Activated naive CD8-positive, alpha-beta T cell treated with anti-CD3 and anti-CD28 coated beads, Interleukin-2, amount 10 ng/mL, durations not matched to agents 7 days and 5 days (primary cell): ENCODE measurements at places on chromosomes 3 and 15. TPM values are rescaled to one million over a fixed set of nuclear protein-coding genes. Genes with fewer than 3 reads are reported as not detected.

GRCh38 chr3:116140100-116140689 lies 305.1 kb downstream of the LSAMP start:
- H3K36me3 ChIP-seq, result no peaks in the 10 kb centered on the region
- no peak for DNase-seq
- no peaks in the 10 kb centered on the region for H3K4me1 ChIP-seq
- H3K4me3 ChIP-seq, result no peak overlapping the region
- no peak overlapping the region for H3K27ac ChIP-seq
- no peaks in the 10 kb centered on the region for H3K27me3 ChIP-seq

TICRR gene
- 20.6 TPM for total RNA-seq

GRCh38 chr3:56799251-56799882 lies 2.4 kb downstream of the ARHGEF3 start:
- peaks cover 46% of the 10 kb centered on the region for H3K4me1 ChIP-seq
- peak overlapping the region; percentile 89 for H3K27ac ChIP-seq
- peaks cover 34% of the 10 kb centered on the region for H3K36me3 ChIP-seq

DNA sequence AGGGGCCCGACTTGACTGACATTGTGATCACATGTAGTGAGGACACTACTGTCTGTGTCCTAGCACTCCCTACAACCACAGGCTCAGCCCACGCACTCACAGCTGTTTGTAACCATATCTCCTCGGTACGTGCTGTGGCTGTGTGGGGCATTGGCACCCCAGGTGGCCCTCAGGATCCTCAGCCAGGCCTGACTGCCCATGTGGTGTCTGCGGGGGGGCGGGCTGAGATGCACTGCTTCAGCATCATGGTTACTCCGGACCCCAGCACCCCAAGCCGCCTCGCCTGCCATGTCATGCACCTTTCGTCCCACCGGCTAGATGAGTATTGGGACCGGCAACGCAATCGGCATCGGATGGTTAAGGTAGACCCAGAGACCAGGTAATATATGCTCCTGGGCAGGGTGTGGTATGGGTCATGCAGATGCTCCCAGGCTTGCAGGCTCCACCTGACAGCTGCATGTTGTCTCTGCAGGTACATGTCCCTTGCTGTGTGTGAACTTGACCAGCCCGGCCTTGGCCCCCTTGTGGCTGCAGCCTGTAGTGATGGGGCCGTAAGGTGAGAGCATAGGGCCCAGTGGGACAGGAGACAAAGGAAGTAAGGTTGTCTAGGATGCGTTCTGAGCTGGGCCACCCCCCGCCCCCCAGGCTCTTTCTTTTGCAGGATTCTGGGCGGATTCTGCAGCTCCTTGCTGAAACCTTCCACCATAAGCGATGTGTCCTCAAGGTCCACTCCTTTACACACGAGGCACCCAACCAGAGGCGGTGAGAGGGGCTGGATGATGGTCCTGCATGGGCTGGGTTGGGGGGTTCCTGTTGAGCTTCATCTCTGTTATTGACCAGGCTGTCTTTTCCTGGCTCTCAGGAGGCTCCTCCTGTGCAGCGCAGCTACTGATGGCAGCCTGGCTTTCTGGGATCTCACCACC lies 4.4 kb downstream of the DALRD3 start:
- peak; percentile 68 for DNase-seq
- H3K27me3 ChIP-seq, result no peaks in the 10 kb centered on the region
- peaks cover 5% of the 10 kb centered on the region for H3K36me3 ChIP-seq
- peaks cover 17% of the 10 kb centered on the region for H3K4me1 ChIP-seq

NDN gene
- total RNA-seq, result 3.0 TPM

DNA sequence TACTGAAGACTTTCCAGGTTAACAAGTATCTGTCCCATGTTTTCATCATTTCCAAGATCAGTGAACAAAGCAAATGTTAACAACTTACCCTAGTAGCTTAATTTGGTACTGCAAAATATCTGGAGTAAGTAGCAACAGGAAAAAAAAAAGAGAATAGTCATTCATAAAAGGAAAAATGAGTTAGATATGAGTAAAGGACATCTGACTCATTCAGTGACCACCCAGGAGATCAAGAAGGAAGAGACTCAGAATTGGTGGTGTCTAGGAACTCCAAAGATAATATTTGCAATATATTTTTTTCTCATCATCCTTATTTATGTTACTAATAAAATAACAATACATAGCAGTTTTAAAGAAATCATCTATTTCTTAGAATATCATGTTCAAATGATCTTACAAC lies 253.8 kb upstream of the COL8A1 start:
- no peak overlapping the region for H3K4me3 ChIP-seq
- no peaks in the 10 kb centered on the region for H3K4me1 ChIP-seq
- no peaks in the 10 kb centered on the region for H3K36me3 ChIP-seq

- H3K4me1 ChIP-seq, result no peaks in the 10 kb centered on the region
- H3K27ac ChIP-seq, result no peak overlapping the region
- DNase-seq, result no peak
- no peak overlapping the region for H3K4me3 ChIP-seq
Measured at GRCh38 chr3:129547241-129547640, 4.3 kb downstream of the H1-8 start.

CIDEC gene
- total RNA-seq, result not detected

GRCh38 chr3:120438665-120439370 lies 12.0 kb downstream of the FSTL1 start:
- H3K4me3 ChIP-seq, result no peak overlapping the region
- H3K27me3 ChIP-seq, result peaks cover 8% of the 10 kb centered on the region
- no peak for DNase-seq

DNA sequence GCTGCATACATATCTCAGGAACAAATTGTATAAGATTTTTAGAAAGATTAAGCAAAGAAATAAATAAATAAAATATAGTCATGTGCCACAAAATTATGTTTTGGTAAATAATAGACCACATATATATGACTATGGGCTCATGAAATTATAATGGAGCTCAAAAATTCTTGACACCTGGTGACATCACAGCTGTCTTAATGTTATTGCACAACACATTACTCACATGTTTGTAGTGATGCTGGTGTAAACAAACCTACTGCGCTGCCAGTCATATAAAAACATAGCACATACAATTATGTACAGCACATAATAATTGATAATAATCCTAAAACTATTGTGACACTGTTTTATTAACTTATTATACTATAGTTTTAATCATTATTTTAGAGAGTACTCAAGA lies 1159.1 kb downstream of the SI start:
- H3K27me3 ChIP-seq, result no peaks in the 10 kb centered on the region
- DNase-seq, result no peak
- H3K36me3 ChIP-seq, result no peaks in the 10 kb centered on the region

EXD1 gene
- not detected for total RNA-seq

USP3 gene
- 75.6 TPM for total RNA-seq

FNDC3B gene
- total RNA-seq, result 15.8 TPM

C3orf20 gene
- 0.25 TPM for total RNA-seq

PAQR5 gene
- total RNA-seq, result not detected

DNA sequence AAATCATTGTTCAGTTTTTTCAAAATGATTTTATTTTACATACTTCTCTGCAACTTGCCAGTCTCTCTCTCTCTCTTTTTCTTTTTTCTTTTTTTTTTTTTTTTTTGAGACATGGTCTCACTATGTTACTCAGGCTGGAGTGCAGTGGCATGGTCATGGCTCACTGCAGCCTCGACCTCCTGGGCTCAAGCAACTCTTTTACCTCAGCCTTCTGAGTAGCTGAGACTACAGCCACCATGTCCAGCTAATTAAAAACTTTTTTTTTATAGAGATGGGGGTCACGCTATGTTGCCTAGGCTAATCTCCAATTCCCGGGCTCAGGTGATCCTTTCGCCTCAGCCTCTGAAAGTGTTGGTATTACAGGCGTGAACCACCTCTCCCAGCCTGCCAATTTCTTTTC lies 12.1 kb upstream of the ARID3B start:
- no peaks in the 10 kb centered on the region for H3K36me3 ChIP-seq
- H3K27me3 ChIP-seq, result no peaks in the 10 kb centered on the region
- DNase-seq, result no peak
- H3K4me3 ChIP-seq, result no peak overlapping the region
- H3K27ac ChIP-seq, result no peak overlapping the region
- H3K4me1 ChIP-seq, result peaks cover 15% of the 10 kb centered on the region

GRCh38 chr15:60633426-60633968 lies 154.6 kb upstream of the ICE2 start:
- no peak overlapping the region for H3K4me3 ChIP-seq
- H3K4me1 ChIP-seq, result peaks cover 10% of the 10 kb centered on the region
- peaks cover 9% of the 10 kb centered on the region for H3K27me3 ChIP-seq
- no peak for DNase-seq

- H3K36me3 ChIP-seq, result peaks cover 2% of the 10 kb centered on the region
- no peak for DNase-seq
- H3K4me3 ChIP-seq, result peak overlapping the region; percentile 30
- H3K27me3 ChIP-seq, result no peaks in the 10 kb centered on the region
Measured at GRCh38 chr3:170044795-170045244, 7.0 kb downstream of the GPR160 start.

DNA sequence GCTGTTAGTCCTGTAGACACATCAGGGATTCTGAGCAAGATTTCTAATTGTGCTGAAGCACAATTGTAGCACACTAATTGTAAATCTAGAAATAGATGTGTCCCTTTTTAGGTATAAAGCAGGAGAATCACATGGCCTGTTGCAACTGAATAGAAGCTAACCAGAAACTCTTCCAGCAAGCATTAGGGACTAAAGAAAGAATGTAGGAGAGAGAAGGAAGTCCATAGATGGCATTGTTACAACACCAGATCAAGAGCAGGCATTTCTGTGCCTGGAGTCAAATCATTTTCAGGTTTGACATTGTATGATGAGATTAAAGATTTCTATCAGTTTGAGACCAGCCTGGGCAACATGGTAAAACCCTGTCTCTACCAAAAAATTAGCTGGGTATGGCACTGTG lies 27.4 kb downstream of the CALML4 start:
- no peak overlapping the region for H3K4me3 ChIP-seq
- H3K27ac ChIP-seq, result no peak overlapping the region
- H3K4me1 ChIP-seq, result peaks cover 2% of the 10 kb centered on the region
- H3K27me3 ChIP-seq, result no peaks in the 10 kb centered on the region
- DNase-seq, result no peak
- peaks cover 37% of the 10 kb centered on the region for H3K36me3 ChIP-seq

PDZRN3 gene
- not detected for total RNA-seq

- H3K4me3 ChIP-seq, result no peak overlapping the region
- no peak for DNase-seq
- H3K27ac ChIP-seq, result no peak overlapping the region
- no peaks in the 10 kb centered on the region for H3K36me3 ChIP-seq
Measured at GRCh38 chr15:91224755-91225380, 124.8 kb downstream of the SV2B start.

- peaks cover 28% of the 10 kb centered on the region for H3K27me3 ChIP-seq
- no peak overlapping the region for H3K4me3 ChIP-seq
- no peak for DNase-seq
Measured at GRCh38 chr3:46549989-46550388, 16.1 kb downstream of the LRRC2 start.

- no peak overlapping the region for H3K4me3 ChIP-seq
- H3K27me3 ChIP-seq, result no peaks in the 10 kb centered on the region
- DNase-seq, result no peak
- peaks cover 4% of the 10 kb centered on the region for H3K36me3 ChIP-seq
- no peak overlapping the region for H3K27ac ChIP-seq
- peaks cover 26% of the 10 kb centered on the region for H3K4me1 ChIP-seq
Measured at GRCh38 chr15:28981351-28981720, 95.6 kb downstream of the APBA2 start.

IQCF5 gene
- total RNA-seq, result not detected

DNA sequence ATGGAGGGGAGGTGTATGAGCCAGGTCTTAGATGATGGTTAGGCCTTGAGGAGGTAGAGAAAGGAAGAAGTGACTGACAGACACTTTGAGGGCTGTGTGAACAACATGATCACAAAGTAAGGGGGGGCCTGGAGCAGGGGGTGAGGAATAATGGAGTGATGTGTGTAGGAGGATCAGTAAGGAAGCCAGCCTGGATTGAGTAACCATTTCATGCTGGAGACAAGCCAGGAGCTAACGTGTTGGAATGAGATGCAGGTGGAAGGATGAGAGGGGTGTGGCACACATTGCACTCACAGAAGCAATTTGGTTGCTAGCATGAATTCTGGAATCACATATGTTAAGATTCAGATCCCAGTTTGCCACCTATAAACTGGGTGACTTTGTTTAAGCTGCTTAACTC lies 65.5 kb downstream of the BBX start:
- H3K27ac ChIP-seq, result no peak overlapping the region
- H3K27me3 ChIP-seq, result no peaks in the 10 kb centered on the region
- H3K36me3 ChIP-seq, result peaks cover 8% of the 10 kb centered on the region
- no peak for DNase-seq
- H3K4me1 ChIP-seq, result peaks cover 14% of the 10 kb centered on the region
- no peak overlapping the region for H3K4me3 ChIP-seq

- H3K27me3 ChIP-seq, result peaks cover 2% of the 10 kb centered on the region
- H3K36me3 ChIP-seq, result peaks cover 5% of the 10 kb centered on the region
- no peak for DNase-seq
- H3K27ac ChIP-seq, result no peak overlapping the region
- H3K4me1 ChIP-seq, result peaks cover 6% of the 10 kb centered on the region
- H3K4me3 ChIP-seq, result no peak overlapping the region
Measured at GRCh38 chr15:31280046-31280830, 46.4 kb upstream of the KLF13 start.

DNA sequence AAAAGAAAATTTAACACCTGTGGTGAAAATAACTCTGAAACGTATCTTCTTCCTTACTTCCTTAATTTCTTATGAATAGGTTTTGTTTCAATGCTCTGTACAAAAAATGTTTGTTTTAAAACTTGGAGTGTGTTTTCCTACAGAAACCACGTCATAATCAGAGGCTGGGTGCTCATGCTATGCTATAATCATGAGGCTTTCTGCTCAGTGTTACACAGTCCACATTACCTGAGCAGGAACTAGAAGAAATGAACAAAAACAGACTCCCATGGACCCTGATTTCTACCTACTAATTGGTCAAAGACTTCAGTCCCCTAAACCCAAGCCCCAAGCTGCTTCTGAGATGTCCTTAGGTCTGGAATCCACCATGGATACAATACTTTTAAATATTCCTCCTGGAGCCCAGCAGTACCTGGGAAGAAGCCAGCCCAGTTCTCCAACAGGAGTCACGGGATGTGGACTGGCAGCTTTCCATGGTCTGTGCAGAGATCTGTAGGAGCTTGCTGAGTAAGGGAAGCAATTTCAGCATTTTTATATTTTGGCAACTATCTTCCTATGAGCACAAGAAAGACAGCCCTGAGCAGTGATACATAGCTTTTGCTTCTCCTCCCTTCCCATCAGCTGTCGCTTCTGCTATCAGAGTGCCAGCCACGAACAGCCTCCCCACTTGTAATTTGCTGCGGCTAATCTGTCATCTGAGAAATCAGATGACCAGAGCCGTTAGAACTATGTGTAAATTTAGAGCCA lies 65.6 kb downstream of the WDR72 start:
- no peak for DNase-seq
- H3K4me3 ChIP-seq, result no peak overlapping the region
- no peak overlapping the region for H3K27ac ChIP-seq
- H3K36me3 ChIP-seq, result no peaks in the 10 kb centered on the region
- no peaks in the 10 kb centered on the region for H3K4me1 ChIP-seq

TMEM212 gene
- not detected for total RNA-seq

GRCh38 chr15:75104804-75105557 lies 81.6 kb downstream of the PPCDC start:
- peaks cover 2% of the 10 kb centered on the region for H3K36me3 ChIP-seq
- peaks cover 31% of the 10 kb centered on the region for H3K4me1 ChIP-seq
- DNase-seq, result no peak
- peak overlapping the region; percentile 12 for H3K4me3 ChIP-seq
- peak overlapping the region; percentile 82 for H3K27ac ChIP-seq
